Stimulated activated CD8-positive, alpha-beta memory T cell treated with anti-CD3 and anti-CD28 coated beads, Interleukin-15, amount 100 ng/mL, for 48 hours (primary cell): ENCODE measurements at places on chromosomes 6 and 20.

DNA sequence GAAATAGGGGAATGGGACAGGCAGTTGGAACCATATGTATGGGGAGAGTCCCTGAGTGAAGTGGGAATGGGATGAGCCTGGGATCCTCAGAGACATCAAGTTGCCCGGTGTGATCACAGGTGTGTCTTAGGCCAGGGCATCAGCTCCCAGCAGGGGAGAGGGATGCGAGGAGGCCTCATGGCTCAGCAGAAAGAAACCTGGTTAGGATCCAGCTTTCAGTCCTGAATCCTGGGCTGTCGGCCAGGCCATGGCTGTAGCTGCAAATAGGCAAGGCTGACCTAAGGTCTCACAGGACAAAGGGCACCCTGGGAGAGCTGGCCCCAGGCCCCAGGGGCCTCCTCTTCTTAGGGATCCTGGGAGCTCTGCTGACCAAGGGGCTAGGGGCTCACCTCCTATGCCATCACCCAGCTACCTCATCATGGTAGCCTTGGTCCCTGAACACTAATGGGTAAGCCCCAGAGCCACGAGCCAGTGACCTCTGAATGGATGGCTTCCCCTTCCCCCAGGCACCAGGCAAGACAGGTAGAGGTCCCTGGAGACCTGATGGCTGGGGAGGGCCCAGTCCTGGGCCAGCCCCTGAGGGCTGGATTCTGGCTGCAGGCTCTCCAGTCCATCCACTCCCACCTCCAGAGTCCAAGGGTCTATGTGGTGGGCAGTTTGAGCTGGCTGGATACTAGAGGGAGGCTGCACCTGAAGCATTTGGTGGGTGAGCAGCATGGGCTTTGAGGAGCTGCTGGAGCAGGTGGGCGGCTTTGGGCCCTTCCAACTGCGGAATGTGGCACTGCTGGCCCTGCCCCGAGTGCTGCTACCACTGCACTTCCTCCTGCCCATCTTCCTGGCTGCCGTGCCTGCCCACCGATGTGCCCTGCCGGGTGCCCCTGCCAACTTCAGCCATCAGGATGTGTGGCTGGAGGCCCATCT lies at the start of gene SLC22A7:
Gene SLC22A7, plus strand, starts transcription at position 617 of the 921 bp plus-strand sequence. Its CDS starts 99 bp downstream, at position 716.
- DNase-seq = no peak

DNA sequence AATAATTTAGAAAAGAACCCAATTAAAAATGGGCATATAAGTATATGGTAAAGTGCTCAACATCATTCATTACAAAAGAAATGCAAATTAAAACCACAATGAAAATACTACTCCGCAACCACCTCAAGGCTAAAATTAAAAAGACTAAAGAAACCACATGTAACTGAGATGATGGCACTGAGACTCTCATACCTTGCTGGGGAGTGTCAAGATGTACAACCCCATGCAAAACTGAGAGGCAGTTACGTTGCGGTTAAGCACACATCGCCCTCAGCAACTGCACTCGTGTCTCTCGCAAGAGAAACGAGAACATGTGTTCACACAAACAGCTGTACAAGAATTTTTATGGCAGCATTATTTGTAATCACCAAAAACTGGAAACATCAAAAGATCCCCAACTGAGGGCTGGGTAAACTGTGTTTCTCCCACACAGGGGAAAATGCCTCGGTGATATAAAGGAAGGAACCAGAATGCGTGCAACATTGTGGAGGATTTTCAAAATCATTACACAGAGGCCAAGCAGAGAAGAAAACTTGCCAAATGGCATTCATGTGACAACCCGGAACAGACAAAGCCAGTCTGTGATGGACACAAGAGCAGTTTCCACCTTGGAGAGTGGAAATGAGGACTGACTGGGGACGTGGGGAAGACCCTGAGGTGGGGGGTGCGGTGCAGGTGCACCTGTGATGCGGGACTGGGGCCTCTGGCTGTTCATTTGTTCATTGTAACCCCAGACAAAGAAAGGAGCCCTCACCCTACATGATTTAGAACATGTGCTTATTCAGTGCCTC lies 144.9 kb downstream of the WDR27 start:
- DNase-seq = peak; percentile 46

GRCh38 chr6:129776542-129777330 lies 66.8 kb upstream of the ARHGAP18 start:
- no peak for DNase-seq

DNA sequence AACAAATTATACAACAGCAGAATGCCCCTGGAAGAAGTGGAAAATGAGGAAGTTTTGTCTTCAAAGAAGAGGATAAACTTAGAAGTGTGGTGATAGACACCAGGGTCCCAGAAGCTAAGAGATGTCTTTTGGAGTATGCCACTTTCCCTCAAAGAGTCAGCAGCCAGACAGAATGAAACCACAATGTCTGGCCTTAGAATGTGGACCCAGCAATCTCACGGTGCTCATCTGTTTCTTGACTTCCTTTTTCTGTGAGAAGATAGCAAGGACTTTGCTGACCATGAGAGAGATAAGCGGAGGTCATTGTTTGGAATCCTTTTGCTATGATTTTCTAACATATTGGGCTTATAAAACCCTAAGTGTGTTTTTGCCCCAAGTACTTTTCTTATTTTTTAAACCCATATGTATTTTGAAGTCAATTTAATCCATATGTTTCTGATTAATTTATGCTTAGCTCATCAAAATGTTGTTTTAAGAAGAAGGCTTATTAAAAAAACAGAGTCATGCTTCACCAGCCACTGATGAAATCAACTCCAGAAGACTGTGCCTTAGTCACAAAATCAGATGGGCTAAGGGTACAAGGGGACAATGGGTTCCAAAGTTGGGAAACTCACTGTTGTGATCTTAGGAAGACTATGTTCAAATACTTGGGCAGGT lies 451.2 kb upstream of the JAG1 start:
- DNase-seq = no peak

GRCh38 chr20:40189621-40190020 lies 499.4 kb downstream of the MAFB start:
- DNase-seq = no peak

GRCh38 chr20:50271176-50271575 lies 80.5 kb downstream of the CEBPB start:
- DNase-seq = no peak

- no peak for DNase-seq
Observed at GRCh38 chr6:7171733-7172132, 64.0 kb downstream of the RREB1 start.

- no peak for DNase-seq
Observed at GRCh38 chr6:36367743-36368142, 19.7 kb downstream of the ETV7 start.

DNA sequence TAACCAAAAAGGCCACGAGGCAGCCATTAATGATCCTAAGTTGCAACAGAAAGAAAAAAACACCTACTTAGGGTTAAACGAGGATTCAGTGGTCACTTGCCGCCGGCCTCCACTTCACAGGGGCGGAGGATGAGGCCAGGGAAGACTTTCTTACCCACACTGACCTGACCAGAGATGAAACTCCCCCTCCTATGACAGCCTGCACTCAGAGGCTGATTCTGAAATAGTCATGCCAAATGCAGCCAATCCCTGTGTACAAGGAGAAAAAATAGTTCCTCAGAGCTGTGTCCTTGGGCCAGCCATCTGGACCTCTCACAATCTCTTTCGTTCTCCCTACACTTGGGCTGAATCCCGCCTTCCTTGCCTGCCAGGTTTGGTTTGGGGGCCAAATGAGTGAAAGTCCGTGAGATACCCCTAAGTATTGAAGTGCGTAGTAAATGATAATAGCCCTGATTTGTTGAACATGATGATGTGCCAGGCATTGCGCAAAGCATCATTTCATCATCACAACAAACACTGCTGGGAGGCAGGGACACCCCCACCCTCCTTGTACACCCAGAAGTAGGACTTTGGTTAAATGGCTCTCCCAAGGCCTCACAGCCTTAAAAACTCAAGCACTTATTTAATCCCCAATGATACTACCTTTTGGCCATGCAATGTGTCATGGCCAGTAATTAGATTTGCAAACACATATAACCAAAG lies 3.2 kb upstream of the IRF4 start:
- no peak for DNase-seq

- no peak for DNase-seq
Observed at GRCh38 chr6:163955096-163955495, 540.6 kb downstream of the QKI start.

DNA sequence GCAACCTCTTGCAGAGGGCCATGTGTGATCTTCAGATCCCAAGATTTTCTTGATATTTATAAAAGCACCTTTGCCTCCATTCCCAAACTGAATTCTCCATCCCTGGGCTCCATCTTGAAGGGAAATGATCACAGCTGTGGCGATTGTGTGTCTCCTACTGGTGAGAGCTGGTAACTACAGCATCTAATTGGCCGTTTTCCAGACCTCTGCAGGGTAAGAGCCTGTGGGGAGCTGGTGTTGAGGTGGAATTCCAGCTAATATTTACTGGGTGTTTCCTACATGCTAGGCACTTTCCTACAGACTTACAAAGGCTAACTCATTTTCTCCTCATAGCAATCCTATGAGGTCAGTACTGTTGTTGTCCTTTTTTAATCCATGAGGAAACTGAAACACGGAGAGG lies 59.2 kb upstream of the FNDC1 start:
- DNase-seq = no peak

DNA sequence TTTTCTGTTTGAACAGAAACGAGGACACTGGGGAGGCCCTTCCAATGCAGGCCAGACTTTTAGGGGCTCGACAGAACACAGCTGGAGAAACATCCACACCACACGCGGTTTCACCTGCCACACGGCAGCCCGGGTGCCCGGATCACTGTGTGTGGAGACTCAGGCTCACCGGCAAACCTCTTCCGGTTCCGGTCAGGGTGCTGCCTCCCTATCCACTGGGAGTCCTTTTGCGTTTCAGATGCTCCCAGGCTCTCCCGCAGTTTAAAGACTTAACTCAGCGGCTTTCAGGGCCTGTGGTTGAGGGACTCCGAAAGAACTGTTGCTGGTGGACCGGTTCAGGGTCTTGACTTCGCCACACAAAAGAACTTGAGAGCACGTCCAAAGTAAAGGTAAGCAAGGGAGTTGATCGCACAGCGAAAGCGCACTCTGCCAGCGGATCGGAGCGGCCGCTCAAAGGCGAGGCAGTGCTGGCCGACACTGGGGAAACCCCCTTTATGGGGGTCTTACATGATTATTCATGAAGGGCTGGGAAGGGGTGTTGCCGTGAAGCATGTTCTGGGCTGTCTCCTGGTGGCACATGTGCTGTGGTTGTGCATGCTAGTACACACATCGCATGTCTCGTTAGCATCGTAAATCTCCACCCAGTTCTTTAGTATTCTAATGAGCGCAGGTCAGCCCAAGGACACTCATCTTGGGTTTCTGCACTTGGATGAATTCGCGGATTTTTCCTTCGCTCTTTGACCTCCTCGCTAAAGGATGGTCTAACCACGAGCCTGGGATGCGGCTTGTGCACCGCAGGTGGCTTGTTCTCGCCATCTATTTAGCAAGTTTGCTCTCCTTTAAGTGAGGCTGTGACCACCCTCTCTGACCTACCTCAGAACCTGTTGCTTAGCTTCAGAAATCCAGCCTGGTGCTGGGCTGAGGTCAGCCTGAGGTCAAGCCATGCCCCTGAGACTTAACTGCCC lies 180.3 kb downstream of the CDH26 start:
- DNase-seq = peak; percentile 34

DNA sequence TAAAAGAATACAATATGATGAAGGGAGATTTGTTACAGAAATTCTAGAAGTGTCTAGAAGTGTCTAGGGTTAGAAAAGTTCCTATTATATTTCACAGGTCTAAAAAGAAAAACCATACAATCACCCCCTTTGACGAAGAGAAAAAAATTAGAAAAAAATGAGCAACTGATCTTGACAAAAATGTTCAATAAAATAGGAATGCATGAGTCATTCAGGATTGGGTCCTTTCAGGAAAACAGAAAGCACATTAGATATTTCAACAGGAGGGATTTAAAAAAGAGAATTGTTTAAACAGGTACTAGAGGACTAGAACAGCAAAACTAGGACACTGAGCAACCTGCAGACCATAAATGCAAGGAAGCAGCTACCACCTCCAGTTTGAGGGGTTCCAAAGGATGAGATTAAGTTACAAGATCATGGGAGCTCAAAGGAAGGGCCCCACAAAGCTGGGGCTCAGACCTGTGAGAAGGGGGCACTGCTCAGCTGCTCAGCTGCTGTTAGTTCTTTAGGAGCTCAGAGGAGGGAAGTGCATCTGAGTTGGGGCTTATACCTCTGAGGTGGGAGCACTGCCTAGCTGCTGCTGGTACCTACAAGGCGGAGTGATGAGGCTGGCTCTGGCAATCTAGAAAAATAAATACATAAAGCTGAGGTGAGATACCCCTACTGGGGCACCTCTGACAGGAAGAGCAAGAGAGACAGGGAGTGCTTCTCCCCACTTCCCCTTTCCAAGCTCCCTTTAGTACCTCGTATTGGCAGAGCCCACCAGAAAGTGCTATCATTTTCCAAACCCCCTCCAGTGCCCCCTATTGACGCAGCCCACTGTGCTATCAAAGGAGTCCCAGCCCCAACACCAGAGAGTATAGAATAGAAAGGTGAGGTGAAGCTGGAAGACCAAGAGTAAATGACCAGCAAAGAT lies 27.1 kb upstream of the BEND6 start:
- no peak for DNase-seq

GRCh38 chr6:22583927-22584326 lies 14.6 kb downstream of the HDGFL1 start:
- no peak for DNase-seq

- no peak for DNase-seq
Observed at GRCh38 chr6:163415620-163416556, 1.4 kb downstream of the QKI start.
